Fibroblast of gingiva (primary cell): ENCODE measurements at places on chromosomes 1 and 21.

GRCh38 chr21:42319851-42320572 lies 4.8 kb upstream of the TFF3 start:
- no peak for DNase-seq

DNA sequence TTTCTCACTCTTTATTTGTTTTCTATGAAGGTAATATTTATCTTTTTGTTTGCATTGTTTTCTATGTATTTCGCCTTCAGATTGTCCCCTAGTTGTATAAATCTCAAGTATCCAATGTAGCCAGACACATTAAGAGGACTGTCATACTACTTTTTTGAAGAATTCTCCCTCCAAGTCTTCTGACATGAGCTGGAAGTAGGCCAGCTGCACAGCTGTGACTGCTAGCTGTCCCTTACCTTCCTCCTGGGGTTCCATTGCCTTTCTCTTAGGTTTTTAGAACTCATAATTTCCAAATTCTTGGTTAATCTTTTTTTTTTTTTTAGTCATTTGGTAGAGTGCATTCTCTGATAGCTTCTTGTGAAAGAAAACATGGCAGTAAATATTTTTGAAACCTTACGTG lies 46.2 kb downstream of the MTR start:
- DNase-seq = no peak

DNA sequence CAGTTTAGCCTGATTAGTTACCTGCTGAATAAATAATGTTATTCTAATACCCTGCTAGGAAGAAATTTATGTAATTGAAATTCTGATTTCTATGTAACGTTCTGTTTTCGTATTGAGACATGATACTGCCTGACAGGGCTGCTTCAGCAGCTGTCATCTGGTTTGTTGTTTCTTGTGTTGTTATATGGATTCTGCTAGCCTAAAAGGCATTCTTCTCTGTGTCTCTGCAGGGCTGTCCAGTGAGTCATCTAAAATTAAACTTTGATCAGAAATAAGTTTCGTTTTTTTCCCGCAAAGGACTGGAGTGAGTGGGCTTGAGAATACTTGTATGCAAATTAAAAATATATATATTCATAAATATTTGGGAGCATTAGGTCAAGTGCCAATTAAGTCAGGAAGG lies 93.0 kb downstream of the DYRK1A start:
- DNase-seq = peak; percentile 53

DNA sequence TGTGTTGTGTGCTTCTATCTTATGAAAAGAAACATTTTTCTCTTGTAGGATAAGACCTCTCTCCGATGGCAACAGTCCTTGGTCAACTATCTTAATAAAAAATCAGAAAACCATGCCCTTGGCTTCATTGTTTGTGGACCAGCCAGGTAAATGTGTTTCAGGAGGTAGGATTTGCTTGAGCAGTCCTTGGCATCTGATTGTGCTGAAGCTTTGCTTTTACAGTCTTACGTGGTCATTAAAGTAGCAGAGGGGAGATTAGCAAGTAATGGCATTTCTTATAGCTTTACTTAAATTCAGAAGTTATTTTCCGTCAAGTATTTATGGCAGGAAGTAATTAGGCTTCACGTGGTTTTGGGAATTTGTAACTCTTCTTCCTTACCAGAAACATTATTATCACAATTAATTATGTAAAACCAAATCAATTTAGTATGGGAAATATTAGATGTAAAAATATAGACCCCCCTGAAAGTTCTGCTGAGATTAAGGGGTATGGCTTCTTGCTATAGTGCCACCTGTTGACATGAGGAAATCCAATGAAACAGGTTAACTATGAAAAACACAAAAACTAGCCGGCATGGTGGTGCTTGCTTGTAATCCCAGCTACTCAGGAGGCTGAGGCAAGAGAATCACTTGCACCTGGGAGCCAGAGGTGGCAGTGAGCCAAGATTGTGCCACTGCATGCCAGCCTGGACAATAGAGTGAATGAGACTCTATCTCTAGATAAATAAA lies 49.0 kb downstream of the MAP3K21 start:
- DNase-seq = no peak

DNA sequence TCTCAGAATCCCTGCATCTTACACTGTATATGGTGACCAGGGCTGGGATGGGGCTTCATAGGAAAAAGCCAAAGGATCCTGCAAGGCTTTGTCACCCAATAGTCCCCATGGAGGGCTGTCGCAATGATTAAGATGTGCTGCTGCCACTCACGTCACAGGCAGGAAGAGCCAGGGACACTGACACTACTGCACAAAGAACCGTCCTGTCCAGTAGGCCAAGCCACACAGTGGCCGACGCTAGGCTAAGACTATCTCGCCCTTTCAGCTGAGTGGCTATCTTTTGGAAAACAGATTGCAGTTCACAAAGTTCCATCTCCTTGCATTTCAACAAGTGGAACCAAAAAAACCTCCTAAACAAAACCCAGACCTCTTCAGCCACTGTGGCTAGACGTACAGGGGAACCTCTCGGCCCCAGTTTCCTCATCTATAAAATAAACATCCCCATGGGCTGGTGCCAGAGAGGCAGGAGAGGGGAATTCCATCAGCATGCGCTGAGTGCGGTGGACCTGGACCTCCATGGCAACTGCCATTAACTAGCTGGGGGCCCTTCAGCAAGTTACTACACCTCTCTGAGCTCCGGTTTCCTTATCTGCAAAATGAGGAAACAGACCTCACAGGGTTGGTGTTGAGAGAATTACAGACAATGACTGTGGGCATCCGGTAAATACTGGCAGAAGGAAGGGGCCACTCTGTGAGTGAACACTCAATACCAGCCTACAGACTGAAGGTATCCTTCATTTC lies 8.7 kb downstream of the CAPZB start:
- no peak for DNase-seq

- DNase-seq = no peak
Measured at GRCh38 chr21:14522736-14523135, 23.4 kb downstream of the SAMSN1 start.

GRCh38 chr1:63126104-63126503 lies 196.3 kb upstream of the FOXD3 start:
- DNase-seq = no peak

- DNase-seq = peak; percentile 12
Measured at GRCh38 chr1:47709019-47709871, 271.4 kb downstream of the FOXD2 start.

DNA sequence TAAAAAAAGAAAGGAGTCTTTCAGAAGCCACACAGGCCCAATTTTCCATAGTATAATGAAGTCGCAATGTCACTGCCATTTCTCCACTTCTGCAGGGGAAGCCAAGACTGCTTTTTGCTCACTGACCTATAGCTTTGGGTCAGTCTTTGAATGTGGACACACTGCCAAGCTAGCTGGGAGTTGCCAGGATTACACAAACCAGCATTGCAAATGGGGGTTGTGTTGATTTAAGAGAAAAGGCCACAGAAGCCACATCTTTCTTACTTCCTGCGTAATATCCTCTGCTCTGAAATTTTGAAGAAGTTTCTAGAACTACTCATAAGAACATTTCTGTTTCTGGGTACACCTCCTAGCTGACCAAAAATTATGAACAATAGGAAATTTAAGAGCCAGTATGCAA lies 45.8 kb upstream of the SAMSN1 start:
- peak; percentile 87 for DNase-seq

GRCh38 chr1:228940526-228940925 lies 205.2 kb downstream of the RHOU start:
- no peak for DNase-seq

DNA sequence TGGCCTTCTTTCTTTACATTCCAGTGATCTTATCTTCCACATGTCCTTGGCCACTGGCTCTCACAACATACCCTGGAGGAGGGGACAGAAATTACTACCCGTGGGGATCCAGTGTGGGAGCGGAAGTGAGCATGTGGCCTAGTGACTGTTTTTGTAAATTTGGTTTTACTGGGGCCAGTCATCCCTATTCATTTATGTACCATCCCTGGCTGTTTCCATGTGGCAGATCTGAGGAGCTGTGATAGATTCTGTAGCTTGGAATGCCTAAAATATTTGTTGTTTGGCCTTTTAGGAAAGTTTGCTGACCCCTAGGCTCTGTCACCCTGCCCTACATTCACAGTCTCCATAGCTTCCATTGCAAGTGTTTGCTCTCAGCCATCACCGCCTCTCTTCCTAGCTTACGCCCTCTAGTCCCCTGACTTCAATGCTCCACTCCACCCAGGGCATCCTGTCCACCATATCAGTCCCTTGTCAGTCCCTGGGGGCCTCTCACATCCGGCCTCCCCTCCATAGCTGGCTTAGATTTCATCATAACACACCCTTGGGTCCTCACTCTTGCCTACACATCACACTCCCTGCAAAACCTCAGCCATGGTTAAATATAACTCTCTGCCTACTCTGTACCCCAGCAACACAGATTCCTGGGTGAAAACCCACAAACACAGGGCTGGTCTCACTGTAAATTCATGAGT lies 25.8 kb downstream of the DHCR24 start:
- no peak for DNase-seq

GRCh38 chr1:115865704-115866380 lies 24.9 kb upstream of the NHLH2 start:
- DNase-seq = no peak

GRCh38 chr1:201353186-201353940 lies 24.1 kb downstream of the TNNT2 start:
- DNase-seq = no peak

DNA sequence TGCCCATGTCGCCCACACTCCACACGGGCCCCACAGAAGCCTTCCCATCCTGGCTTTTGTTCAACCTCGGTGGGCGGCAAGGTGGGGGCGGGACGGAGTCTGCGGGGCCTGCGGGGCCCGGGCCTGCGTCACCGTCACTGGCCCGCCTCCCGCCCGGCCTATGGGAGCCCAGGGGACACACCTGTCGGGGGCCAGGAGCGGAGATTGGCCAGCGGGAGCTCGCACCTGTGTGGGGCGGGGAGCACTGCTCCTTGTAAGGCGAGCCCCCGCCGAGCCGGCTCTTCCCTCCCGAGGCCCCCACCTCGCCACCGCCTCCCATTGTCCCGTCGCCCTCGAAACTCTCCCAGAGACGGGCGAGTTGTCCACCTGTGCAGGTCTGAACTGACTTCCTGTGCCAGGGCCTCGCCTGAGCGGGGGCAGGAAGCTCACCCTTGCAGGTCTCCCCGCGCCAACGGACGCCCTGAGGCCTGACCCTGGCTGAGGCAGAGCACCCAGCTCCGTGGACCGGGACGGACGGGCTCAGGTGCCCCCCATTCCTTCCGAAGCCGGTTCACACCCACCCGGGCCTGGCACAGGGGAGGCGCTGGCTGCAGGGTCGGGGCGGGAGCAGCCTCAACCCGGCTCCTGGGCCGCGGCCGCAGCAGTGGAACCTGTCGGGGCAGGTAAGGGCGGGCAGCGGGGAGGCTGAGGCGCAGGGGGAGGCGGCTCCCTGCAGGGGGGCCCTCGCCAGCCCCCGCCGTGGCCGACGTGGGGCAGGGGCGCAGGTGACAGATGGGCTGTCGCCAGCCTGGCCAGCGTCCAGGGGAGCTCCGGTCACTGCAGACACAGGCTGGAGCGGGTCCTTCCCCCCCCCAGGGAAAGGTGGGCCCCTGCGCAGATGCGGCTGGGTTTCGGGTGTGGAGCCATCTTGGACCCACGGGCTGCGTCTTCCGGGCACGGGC lies 10.8 kb upstream of the TTLL10 start:
- DNase-seq = no peak

DNA sequence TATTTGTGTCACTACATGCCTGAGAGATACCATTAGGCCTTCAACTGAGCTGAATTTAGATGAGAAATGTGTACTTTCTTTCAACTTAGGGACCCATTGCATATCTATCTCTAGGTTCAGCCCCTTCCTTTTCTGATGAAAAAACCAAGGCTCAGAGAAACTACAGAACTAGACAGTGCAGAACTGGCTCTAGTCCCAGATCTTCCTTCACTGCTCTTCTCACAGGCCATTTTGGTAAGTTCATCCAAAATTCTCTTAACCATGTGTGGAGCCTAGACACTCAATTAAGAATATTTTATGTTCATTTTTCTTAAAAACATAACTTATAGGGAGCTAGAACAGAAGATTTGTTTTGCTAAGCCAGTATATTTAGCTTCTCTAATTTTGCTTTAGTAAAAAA lies 128.9 kb downstream of the ASTN1 start:
- DNase-seq = no peak
